Fibroblast of the conjunctiva (primary cell): ENCODE measurements at places on chromosomes 5 and 9.

GRCh38 chr5:39608024-39608423, 183.2 kb upstream of the DAB2 start:
- DNase-seq = no peak

GRCh38 chr5:34718516-34718915, 62.4 kb downstream of the RAI14 start:
- DNase-seq = no peak

GRCh38 chr9:7976167-7976755, 176.7 kb upstream of the DMAC1 start:
- DNase-seq = no peak

DNA sequence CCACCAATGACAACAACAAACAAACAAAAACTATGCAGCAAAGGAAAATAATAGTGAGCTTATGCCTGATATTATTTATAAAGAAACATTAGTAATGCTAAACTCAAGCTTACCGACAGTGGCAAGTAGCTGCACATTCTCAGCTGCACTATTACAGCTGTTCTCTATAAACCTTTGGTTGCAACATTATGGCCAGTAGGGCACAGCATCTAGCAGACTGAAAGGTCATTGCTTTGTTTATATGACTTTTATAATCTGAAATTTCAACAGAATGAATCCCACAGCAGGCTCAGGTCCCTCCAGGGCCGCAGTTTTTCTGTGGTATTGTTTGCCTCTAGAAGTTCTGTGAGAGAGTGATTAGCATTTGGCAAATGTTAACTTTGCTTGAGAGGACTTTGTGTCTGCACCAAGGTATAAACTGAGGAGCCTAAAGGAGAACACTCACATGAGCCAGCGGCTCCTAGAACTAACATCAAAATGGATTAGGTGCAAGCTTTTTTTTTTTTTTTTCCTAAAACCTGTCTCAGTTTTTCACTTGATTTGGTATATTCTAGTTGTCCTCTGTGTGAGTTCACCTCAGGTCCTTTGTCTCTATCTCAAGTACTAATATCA, 58.3 kb downstream of the IZUMO3 start:
- peak; percentile 14 for DNase-seq

- DNase-seq = no peak
Measured at GRCh38 chr9:18404434-18405029, 69.4 kb upstream of the ADAMTSL1 start.

DNA sequence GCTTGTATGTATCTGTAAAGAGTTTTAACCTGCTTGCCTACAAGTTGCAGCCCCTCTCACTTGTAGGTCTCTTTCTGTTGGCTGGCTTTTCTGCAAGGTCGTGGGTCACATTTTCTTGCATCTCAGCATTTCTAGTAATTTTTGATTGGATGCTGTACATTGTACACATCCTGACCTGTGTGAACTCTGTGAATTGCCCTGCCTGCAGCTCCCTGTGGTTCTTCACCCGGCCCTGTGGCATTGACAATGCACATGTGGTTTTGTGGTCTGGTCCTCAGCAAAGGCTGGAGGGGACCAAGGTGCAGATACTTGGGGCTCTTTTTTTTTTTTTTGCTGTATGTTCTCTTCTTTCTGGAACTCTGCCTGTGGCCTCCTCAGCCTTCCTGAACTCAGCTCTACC, 53.6 kb downstream of the WNK2 start:
- no peak for DNase-seq

DNA sequence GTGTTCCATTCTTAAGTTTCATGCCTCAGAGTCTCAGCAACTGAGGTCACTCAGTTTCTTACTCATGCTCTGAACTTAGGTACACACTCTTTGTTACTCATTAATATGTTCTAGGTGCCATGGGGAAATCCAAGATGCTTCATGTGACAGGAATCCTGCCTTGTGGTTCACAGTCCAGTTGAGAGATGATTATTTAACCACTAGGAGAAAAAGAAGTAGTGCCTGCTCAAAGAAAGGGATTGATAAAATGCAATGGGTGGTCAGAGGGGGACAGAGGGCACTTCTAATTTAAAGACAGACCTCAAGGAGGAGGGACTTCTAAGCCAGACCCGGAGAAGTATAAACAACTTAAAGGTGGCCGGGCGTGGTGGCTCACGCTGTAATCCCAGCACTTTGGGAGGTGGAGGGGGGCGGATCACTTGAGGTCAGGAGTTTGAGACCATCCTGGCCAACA, 69.0 kb downstream of the UGCG start:
- peak; percentile 68 for DNase-seq

- no peak for DNase-seq
Measured at GRCh38 chr9:91775708-91776028, 174.4 kb downstream of the ROR2 start.

DNA sequence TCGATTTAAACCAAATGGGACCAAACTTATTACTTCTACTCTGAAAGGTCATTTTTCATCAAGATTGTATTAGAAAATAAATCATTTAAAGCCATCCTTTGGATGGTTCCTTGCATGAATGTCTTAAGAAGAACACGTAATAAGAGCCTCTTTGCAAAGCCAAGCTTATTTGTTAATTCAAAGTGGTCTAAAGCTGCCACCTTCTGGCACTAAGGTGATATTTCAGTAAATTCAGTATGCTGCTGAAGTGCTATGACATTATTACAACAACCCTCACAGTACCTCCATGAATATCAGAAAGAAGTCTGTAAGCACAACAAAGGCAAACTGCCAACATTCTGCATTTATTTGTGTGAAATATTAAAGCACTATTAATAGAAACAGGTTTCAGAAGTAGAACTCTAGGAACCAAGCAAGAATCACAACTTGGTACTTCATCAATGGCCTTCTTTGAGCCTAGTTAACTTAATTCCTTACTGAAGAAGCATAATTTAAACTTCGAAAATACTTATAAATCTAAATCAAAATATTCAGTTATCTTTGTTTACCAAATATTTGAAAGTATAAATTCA, 53.1 kb upstream of the TYRP1 start:
- peak; percentile 60 for DNase-seq

- no peak for DNase-seq
Measured at GRCh38 chr5:107121793-107122519, 548.8 kb downstream of the EFNA5 start.

GRCh38 chr5:172632346-172633092, 8.5 kb upstream of the NEURL1B start:
- DNase-seq = no peak

DNA sequence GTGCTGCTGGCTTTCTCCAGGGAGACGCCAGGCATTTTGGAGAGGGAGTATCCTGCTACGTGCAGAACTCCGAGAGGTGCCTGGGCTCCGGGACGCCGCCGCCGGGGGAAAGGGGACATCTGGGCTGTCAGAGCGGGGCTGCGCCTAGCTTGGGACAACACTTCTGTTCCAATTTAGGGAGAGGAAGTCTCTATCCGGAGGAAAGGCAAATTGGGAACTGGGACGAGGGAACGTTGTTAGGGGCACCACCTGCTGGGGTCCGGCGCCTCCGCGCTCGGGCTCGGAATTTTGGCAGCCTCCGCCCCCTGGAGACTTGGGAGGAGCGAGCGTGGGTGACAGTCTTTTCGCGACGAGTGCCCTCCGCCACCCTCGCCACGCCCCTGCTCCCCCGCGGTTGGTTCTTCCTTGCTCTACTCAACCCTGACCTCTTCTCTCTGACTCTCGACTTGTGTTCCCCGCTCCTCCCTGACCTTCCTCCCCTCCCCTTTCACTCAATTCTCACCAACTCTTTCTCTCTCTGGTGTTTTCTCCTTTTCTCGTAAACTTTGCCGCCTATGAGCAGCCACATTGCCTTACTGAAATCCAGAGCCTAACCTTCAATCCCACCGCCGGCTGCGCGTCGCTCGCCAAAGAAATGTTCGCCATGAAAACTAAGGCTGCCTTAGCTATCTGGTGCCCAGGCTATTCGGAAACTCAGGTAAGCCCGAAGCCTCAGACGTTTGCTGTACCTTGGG, 1.6 kb downstream of the TSLP start:
- peak; percentile 24 for DNase-seq

GRCh38 chr9:134223091-134223490, 58.7 kb upstream of the RNU6ATAC start:
- no peak for DNase-seq

- no peak for DNase-seq
Measured at GRCh38 chr5:158451993-158452672, 593.2 kb upstream of the CLINT1 start.

DNA sequence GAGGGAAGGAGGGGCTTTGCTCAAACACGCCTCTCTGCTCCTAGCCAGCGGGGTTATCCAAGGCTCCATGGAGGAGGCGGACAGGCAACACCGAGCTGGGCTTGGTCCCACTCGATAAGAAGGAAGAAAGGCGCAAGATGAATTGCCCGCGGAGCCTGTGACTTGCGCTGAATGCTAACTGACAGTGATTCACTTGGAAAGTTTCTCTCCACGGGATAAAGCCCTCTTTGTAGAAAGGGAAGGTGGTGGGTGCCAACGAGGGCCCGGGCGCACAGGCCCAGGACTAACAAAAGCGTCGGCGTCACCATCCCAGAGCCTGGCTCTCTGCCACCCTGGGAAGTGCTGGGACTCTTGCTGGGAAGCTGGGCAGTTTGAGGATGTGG, 76.0 kb downstream of the VAV2 start:
- DNase-seq = no peak

DNA sequence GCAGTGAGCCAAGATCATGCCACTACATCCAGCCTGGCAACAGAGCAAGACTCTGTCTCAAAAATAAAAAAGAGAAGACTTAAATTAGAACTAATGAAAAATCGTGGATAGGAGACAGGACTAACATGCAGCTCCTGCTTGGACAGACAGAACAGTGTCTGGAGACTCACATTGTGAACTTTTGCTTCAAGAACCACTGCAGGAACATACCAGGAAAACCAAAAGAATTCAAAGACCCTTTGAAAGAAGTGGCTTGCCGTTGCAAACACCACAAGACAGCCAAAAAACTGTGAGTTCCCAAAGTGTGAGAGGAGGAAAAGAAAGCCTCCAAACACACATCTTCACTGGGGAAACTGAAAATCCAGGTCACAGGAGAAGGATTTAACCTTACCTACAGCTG, 48.8 kb upstream of the SNAPC3 start:
- no peak for DNase-seq

GRCh38 chr9:8456344-8456743, 656.8 kb upstream of the DMAC1 start:
- no peak for DNase-seq

DNA sequence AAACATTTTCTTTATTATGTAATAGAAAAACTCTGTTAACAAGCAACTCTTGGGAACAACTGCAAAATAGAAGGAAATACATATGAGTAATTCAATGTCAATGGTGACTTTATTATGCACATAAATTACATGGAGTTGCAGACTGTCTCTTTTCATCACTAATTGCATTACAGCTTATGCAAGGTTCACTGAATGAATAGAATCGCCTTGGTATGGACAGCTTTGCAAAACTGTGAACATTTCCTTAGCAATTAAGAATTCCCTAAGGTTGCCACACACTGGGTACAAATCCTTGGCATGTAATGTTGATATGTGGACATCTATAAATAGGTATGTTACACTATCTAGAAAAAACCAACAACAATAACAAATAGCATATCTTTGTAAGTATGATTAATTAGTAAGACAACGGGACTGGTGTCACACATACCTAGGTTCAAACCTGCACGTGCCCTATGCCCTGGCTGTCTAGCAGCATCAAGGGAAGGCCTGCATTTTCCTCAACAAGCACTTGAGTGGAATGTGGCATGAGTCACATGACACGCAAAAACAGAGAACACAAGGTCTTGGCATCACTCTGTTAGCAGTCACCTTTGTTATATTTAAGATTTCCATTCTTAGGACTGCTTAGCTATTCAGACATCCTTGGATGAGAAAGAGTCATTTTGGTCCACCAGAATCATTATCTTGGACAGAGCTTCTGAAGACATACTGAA, 263.9 kb downstream of the CTNND2 start:
- DNase-seq = no peak

DNA sequence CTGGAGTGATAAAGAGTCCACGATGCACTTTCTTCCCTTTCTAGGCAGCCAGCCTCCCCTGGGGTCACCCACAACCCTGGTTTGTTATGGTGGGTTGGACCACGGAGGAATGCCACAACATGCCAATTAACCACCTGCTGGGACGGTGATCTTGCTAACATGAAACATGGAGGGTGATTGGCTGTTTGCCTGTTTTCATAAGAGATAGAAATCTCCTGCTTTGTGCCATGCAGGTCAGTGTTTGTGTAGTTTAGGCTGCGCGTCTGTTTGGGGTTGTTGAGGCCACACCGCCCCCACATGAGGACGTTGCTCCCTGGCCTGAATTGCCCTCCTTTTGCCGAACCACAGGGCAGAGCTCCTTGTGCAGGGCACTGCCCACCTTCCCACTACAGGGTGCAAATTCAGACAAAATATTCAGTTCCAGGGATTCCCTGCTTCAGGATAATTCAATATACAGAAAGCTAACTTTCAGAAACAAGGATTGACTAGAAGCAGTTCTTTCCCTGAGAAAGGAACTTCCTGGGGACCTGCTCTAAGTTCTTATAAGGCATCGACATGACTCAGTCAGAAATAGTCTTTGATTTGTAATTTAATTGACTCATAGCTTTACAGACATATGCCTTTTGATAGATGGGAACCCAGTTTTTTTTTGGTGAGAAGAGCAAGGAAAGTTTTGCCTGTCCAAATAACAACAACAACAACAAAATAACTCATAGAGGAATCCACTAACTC, 427.6 kb downstream of the GADD45G start:
- DNase-seq = no peak

GRCh38 chr9:91395553-91396471, 27.8 kb downstream of the NFIL3 start:
- peak; percentile 66 for DNase-seq

DNA sequence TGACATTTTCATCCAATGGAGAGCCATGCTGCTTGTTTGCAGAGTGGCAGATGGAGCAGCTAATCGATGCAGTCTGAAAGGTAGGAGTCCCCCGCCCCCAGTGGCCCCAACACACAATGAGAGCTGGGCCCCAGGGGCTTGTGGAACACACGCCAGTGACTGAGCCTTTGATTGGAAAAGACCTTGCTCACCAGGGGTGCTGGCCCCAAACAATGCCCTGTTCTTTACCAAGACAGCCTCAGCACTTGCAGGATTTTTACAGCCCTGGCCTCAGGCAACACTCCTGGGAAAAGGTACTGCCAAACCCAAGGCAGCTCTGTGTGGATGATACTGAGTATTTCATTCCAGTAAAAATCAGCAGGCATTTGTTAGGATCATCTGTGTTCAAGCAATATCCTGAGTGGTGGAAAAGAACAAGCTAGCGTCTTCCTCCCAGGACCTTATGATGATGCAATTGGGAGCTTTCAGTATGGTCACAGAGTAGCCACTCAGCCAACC, 276.8 kb upstream of the CLINT1 start:
- no peak for DNase-seq

- DNase-seq = no peak
Measured at GRCh38 chr5:152527358-152528052, 122.4 kb upstream of the NMUR2 start.

DNA sequence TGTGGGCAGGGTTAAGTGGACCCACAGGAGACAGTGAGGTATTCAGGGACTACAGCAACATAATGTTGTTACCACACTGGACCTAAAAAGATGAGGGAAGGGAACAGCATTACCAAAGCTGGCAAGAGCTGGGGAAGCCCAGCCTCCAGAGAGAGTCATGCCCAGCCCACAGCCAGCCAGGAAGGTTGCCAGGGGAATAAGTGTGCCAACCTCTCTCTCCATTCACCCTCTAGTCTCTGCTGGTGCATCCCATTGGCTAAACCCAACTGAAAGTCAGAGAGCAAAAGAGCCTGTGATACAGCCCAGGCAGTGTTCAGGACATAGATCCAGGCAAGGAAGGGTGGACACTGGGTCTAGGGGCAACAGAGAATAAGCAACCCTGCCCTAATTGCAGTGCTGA, 35.8 kb upstream of the AFAP1L1 start:
- no peak for DNase-seq

GRCh38 chr5:143671021-143671420, 140.9 kb upstream of the HMHB1 start:
- no peak for DNase-seq

- no peak for DNase-seq
Measured at GRCh38 chr5:125033602-125034001, 287.2 kb upstream of the ZNF608 start.
